ENCODE measurements at places on chromosomes 11 and 22. TPM values are rescaled to one million over a fixed set of nuclear protein-coding genes. Genes with fewer than 3 reads are reported as not detected.
A peak's percentile ranks its signal among the peaks of the same experiment; 100 is the strongest.

Gene MMP27
- not detected for total RNA-seq

Gene RASGRP2
- total RNA-seq = 30.4 TPM

Gene MPPED1
- total RNA-seq = not detected

Gene OR2AG2
- 0.09 TPM for total RNA-seq

Gene C1QTNF6
- total RNA-seq = 5.3 TPM

Gene MUC5AC
- total RNA-seq = 0.35 TPM

Gene ART1
- 1.0 TPM for total RNA-seq

DNA sequence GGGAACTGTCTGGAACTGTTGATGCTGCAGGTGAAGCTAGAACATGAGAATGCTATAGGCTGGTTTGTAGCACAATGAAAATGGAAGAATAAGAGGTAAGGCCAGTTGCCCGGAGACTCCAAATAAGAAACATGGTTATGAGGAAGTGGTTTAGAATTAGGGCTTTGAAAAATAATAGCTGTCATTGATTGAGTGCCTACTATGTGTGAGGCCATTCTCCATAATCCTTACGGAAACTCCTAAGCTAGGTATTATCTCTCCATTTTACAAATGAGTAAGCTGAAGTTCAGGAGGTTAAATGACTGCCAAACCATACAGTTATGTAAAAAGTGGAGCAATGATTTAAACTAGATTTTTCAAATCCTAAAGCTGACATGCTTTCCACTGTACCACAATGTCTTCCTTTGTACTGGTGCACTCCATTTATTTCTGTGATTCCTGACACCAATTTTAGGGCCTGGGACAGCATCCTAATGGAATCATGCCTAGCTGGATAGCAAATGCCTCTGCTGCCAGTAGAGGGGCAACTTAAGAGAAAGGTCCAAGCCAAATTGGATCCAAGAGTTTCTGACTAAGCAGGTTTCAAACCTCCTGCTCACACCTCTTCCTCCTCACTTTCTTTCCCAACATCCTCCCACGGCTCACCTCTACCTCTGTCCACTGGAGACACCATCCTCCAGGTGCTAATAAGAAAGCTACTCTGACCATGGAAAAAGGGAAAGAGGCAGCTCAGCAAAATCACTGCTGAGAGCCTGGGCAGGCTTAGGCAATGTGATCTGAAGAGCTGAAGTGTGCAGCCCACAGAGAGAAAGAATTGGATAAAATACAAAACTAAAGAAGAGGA lies 46.9 kb upstream of the PICALM start:
- H3K27me3 ChIP-seq = no peaks in the 10 kb centered on the region
- H3K4me3 ChIP-seq = no peak overlapping the region
- H3K4me1 ChIP-seq = peaks cover 14% of the 10 kb centered on the region
- no peak for DNase-seq

DNA sequence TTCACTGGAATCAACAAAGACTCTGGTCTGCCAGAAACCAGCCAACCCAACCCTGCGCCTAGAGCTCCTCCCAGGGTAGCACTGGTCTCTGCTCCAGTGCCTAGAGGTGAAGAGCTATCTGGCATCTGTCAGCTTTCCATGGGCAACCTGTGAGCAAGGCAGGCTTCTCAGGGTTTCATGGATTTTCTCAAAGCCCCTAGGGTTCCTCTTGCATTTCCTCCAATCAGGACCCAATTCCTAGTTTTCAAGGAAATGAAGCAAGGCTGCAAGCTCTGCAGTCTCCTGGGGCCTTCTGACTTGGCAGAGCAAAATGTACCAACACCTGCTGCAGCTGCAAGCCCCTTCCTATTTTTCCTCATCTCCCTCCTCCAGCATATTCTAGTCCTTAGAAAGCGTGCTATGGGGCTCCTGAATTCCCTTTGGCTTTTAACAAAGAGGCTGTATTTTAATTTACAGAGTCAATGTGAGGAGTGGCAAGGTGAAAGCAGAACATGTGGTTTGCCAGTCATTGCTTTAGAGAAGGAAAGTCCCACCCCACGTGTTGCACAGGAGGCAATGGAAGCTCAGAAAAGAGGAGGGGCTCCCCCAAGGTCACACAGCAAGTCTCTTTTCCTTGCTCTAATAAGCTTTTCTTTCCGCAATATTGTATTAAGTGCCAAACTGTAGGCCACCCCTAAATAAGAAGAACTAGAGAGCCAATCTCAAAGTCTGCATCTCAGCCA lies 33.0 kb upstream of the RIC3 start:
- peaks cover 8% of the 10 kb centered on the region for H3K4me1 ChIP-seq
- H3K27me3 ChIP-seq = peaks cover 5% of the 10 kb centered on the region
- no peak overlapping the region for H3K4me3 ChIP-seq
- H3K36me3 ChIP-seq = no peaks in the 10 kb centered on the region

GRCh38 chr11:59141673-59142460 lies 789 bp upstream of the FAM111A start:
- no peaks in the 10 kb centered on the region for H3K27me3 ChIP-seq
- peaks cover 25% of the 10 kb centered on the region for H3K36me3 ChIP-seq
- DNase-seq = no peak
- H3K4me3 ChIP-seq = peak overlapping the region; percentile 81

GRCh38 chr22:50581950-50582492 lies 628 bp downstream of the CHKB start:
- peaks cover 4% of the 10 kb centered on the region for H3K36me3 ChIP-seq
- H3K4me1 ChIP-seq = peaks cover 18% of the 10 kb centered on the region
- H3K27me3 ChIP-seq = no peaks in the 10 kb centered on the region
- peak overlapping the region; percentile 99 for H3K27ac ChIP-seq

DNA sequence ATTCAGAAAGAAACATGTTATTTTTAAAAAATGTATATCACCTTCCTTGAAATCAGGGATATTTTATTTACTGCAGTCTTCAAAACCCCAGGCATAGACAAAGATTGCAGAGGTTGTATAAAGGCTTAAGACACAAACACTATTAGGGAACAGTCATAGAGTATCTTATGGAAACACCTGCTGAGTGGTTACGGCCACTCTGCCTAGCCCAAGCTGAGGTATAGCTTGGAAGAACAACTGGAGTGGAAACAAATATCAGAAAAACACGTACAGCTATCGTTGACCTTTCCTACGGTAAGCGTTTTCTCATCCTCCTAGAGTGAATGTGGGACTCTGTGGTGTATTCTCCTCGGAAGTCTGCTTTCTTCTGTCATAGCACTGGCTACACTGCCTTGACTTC lies 30.4 kb upstream of the LYVE1 start:
- no peak overlapping the region for H3K27ac ChIP-seq
- no peak for DNase-seq
- H3K27me3 ChIP-seq = no peaks in the 10 kb centered on the region

- H3K4me1 ChIP-seq = peaks cover 18% of the 10 kb centered on the region
- no peaks in the 10 kb centered on the region for H3K27me3 ChIP-seq
- H3K36me3 ChIP-seq = no peaks in the 10 kb centered on the region
- H3K4me3 ChIP-seq = no peak overlapping the region
- no peak overlapping the region for H3K27ac ChIP-seq
Observed at GRCh38 chr11:1776331-1776851, 12.7 kb upstream of the CTSD start.

DNA sequence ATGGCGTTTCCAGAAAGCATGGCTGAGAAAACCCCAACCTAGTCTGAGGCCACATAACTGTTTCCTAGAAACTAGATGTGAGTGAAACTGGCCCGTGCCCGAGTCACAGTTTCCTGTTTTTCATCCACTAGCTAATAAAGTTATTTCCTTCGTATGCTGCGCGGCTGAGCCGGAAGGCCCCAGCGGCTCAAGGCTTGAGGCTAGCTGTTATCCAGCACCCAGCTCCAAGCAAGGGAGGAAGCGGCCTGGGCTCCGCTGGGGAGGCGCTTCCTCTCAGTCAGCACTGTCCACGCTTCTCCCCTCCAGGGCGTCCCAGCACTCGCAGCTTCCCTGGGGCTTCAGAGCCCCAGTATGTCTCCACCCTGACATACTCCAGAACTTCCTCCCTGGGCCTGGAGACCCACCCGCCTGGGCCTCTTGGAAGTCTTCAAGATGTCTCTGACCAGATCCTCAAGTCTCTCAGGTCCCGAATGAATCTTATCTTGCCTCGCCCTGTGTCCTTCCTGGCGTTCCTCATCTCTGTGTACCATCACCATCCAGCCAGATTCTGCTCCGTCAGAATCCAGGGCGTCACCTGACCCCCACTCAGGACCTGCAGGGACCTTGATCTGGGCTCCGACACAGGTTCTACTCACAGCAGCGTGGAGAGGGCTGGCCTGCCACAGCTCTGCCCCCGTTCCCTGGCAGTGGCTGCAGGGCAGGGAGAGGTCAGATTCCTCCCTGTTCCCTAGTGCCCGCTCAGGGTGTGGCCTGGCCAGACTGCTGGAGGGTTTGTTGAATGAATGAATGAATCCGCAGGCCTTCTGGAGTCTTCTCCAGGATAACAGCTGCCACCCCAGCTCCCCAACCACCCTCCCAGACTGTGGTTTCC lies 81.9 kb downstream of the LRRC32 start:
- H3K4me3 ChIP-seq = no peak overlapping the region
- H3K27ac ChIP-seq = peak overlapping the region; percentile 80
- peak; percentile 79 for DNase-seq
- H3K4me1 ChIP-seq = peaks cover 26% of the 10 kb centered on the region

DNA sequence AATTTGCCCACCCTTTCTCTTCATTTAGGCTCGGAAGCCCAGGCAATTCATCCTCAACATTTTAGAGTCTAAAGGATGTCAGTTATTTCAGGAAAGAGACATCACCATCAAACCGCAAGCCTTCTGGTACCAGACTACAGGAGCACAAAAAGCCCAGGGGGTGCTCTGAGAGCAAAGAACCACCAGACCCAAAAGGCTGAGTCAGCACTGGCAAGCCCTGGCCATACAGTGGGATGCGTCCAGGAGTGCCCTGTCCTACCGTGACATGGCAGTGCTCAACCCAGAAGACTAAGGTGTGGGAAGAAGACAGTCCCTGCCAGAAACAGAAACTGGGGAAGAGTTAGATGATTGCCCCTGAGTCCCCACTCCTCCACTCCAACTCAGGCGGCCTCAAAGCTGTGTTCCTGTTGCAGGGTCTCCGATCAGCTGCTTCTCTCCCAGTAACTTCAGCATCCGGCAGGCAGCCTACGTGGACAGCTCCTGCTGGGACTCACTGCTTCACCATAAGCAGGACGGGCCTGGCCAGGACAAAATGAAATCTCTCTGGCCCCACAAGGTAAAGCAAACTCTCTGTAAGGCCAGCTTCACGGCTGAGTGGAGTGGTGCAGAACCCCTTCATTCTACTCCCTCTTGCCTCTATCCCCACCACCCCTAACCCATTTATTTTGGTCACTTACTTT lies 1.5 kb downstream of the PANX3 start:
- peaks cover 31% of the 10 kb centered on the region for H3K27me3 ChIP-seq
- no peak overlapping the region for H3K27ac ChIP-seq
- H3K36me3 ChIP-seq = no peaks in the 10 kb centered on the region
- no peak overlapping the region for H3K4me3 ChIP-seq

GRCh38 chr11:111531687-111532364 lies 8.7 kb upstream of the LAYN start:
- no peaks in the 10 kb centered on the region for H3K27me3 ChIP-seq
- no peak overlapping the region for H3K27ac ChIP-seq
- H3K36me3 ChIP-seq = no peaks in the 10 kb centered on the region
- no peak overlapping the region for H3K4me3 ChIP-seq

DNA sequence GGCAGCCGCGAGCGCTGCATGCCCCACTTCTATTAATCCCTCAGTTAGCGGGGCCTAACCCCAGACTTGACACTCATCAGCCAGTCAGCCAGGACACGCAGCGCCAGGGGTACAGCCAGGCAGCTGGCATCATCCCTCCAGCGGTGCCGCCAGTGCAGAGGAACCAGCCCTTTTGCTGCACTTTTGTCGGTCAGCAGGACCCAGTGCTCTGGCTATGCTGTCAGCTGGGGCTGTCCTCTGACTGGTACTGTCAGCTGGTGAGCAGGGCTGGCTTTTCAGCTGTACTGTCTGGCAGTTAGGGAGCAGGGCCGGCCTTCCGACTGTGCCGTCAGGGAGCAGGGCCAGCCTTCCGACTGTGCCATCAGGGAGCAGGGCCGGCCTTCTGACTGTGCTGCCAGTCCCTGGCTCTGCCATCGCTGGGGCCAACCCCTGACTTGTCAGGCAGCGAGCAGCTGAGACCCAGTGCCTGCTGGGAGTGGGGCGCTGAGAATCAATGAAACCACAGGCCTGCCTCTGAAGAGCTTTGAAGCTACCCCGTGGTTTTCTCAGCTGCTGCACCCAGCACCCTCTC lies 115.4 kb downstream of the KIAA1671 start:
- H3K4me1 ChIP-seq = peaks cover 20% of the 10 kb centered on the region
- no peaks in the 10 kb centered on the region for H3K36me3 ChIP-seq
- H3K27ac ChIP-seq = peak overlapping the region; percentile 56

- H3K4me1 ChIP-seq = no peaks in the 10 kb centered on the region
- H3K27me3 ChIP-seq = no peaks in the 10 kb centered on the region
- no peak for DNase-seq
- no peaks in the 10 kb centered on the region for H3K36me3 ChIP-seq
- no peak overlapping the region for H3K27ac ChIP-seq
- H3K4me3 ChIP-seq = no peak overlapping the region
Observed at GRCh38 chr11:105211806-105212554, 72.4 kb upstream of the CARD18 start.

DNA sequence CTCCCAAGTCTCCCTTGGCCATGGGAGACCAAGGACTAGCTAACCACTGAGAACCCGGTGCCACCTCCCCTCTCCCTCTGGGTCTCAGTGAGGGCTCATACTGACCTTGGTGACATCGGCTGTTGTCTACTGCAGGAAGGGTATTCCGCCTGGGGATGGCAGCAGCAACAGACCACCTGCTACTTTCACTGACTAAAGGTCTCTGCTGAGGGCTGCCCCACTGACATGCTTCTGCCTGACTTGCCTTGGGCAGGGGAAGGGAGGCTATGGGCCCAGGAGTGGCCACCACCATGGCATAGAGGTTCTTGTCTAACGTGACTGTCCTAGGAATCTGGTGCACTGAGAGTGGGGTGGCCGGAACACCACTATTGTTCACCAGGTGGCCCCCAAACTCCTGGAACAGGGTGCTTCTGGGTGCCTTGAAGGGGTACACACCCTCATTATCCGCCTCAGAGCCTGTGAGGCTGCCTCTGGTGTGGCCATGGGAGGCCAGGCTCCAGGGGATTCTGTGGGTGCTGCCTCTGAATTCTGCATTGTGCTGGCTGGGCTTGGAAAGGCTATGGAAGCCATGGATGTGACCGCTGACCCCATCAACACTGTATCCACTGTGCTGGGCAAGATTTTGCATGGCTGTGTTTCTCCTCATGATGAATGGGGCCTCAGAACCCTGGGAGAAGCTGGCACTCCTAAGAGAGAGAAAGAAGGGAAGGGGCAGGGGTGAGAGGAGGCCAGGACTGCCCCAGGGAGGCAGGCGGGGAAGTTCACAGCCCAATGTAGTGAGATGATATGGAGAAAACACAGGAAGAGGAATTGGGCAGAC lies 38.3 kb downstream of the GAB4 start:
- H3K27ac ChIP-seq = no peak overlapping the region
- H3K4me1 ChIP-seq = no peaks in the 10 kb centered on the region
- peaks cover 7% of the 10 kb centered on the region for H3K27me3 ChIP-seq
- H3K36me3 ChIP-seq = no peaks in the 10 kb centered on the region
- no peak for DNase-seq
- no peak overlapping the region for H3K4me3 ChIP-seq

GRCh38 chr11:45922425-45923082 lies at the start of gene LARGE2:
Gene LARGE2, plus strand, starts transcription at chr11:45922656. Its CDS starts 227 bp downstream, at chr11:45922883.
- H3K4me3 ChIP-seq = peak within 1 kb of the TSS; percentile 52
- H3K27me3 ChIP-seq = peaks cover 26% of the 10 kb centered on the region
- no peaks in the 10 kb centered on the region for H3K36me3 ChIP-seq
- peaks cover 36% of the 10 kb centered on the region for H3K4me1 ChIP-seq
- peak within 1 kb of the TSS; percentile 77 for H3K27ac ChIP-seq

Measured in lower lobe of right lung (tissue), 2 donors.